ENCODE measurements at places on chromosomes 3 and 15.

DNA sequence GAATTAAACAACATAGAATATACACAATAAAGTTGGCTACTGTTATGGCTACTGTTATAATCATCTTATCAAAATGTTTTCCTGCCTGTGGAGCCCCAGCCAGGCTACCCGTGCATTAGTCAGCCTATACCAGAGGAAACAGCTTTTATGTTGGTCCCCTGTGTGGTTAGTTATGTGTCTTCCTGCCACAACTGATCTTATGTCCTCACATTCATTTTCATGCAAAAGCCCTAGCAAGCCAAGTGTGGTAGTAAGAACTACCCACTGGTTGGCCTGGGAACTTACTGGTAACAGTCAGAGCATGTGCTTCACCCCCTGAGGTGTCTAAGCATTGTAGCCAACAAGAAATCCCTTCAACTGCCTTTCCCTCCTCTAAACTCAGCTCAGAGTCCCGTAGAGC, 21.8 kb downstream of the MGLL start:
- no peak for DNase-seq
- H3K27me3 ChIP-seq: no peaks in the 10 kb centered on the region
- H3K27ac ChIP-seq: no peak overlapping the region
- H3K4me1 ChIP-seq: peaks cover 65% of the 10 kb centered on the region
- H3K36me3 ChIP-seq: no peaks in the 10 kb centered on the region
- no peak overlapping the region for H3K4me3 ChIP-seq

DNA sequence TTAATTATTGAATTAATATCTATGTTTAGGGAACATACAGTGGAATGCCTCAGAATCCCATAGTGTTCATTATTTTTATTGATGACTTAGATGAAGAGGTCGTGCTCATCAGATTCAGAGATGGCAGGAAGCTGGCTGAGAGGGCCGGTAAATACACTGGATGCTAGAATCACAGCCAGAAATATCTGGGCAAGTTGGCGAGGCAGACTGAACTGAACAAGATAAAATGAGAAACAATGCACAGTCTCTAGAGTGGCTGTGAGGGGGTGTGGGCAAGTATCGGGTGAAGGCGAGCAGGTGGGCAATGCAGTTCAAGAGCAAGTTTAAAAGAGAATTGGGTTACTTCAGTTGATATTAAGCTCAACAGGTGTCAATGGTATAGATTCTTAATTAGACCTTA, 5.9 kb downstream of the DGKG start:
- peaks cover 10% of the 10 kb centered on the region for H3K27me3 ChIP-seq
- DNase-seq: no peak
- no peak overlapping the region for H3K4me3 ChIP-seq
- no peaks in the 10 kb centered on the region for H3K4me1 ChIP-seq
- no peaks in the 10 kb centered on the region for H3K36me3 ChIP-seq

GRCh38 chr3:127747751-127748521, 74.4 kb downstream of the MGLL start:
- H3K4me3 ChIP-seq: no peak overlapping the region
- peaks cover 49% of the 10 kb centered on the region for H3K4me1 ChIP-seq
- DNase-seq: no peak
- no peak overlapping the region for H3K27ac ChIP-seq
- H3K27me3 ChIP-seq: no peaks in the 10 kb centered on the region
- H3K36me3 ChIP-seq: no peaks in the 10 kb centered on the region

GRCh38 chr15:63981596-63982320, 64.5 kb downstream of the DAPK2 start:
- H3K4me3 ChIP-seq: no peak overlapping the region
- no peaks in the 10 kb centered on the region for H3K36me3 ChIP-seq
- no peak for DNase-seq
- H3K27ac ChIP-seq: no peak overlapping the region
- H3K4me1 ChIP-seq: no peaks in the 10 kb centered on the region

- no peak overlapping the region for H3K4me3 ChIP-seq
- DNase-seq: no peak
- H3K4me1 ChIP-seq: no peaks in the 10 kb centered on the region
- H3K27me3 ChIP-seq: no peaks in the 10 kb centered on the region
- H3K27ac ChIP-seq: no peak overlapping the region
These were observed 86.3 kb upstream of the RASGRP1 start for GRCh38 chr15:38650936-38651327.

DNA sequence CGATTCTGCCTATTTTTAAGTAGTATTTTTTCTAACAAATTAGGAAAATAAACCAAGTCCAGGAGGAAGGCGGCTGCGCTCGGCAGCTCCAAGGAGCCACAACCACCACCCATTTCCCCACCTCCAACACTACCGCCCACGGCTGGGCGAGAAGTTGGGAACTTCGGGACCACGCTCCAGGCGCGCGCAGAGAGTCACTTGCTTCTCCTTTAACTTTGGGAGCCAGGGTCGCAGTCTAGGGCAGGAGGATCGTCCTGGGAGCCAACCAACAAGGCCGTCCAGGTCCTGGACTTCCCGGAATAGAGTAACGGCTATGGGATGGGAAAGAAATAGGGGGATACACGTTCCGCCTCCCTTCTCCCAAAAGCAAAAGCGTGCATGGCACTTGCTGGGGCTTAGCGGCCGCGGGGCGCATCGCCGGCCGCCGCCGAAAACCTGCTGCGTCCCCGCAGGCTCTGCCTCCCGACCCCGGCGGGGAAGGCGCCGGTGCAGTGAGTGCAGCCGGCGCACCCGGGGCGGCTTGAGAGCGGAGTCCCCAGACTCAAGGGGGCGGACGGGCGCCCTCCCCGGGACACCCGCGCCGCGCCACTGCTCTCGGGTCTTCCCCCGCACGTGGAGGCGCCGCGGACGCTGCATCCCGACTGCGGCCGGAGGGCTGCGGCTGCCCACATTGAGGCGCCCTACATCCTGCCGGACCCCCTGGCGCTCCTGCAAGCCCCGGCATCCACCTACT, 699 bp downstream of the MEGF11 start:
- DNase-seq: peak; percentile 12
- peaks cover 20% of the 10 kb centered on the region for H3K4me1 ChIP-seq
- peaks cover 3% of the 10 kb centered on the region for H3K27me3 ChIP-seq
- H3K4me3 ChIP-seq: peak overlapping the region; percentile 78
- H3K36me3 ChIP-seq: no peaks in the 10 kb centered on the region

DNA sequence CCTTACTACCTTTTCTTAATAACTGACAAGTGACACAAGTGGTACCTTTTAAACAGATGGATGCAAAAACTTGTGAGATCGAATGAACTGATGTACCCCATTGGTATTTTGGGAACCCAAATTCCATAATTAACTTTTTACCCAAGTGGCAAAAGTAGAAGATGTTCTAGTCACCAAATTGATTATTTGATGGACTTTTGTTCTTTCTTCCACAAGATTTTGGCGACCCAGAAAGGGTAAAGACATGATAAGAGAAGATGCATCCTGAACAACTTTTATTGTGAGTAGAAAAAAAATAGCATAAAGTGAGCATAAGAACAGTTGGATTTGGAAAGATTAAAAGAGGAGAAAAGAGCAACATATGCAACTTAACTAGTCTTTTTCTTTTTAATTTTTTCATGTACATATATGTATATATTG, 159.5 kb downstream of the TIGIT start:
- H3K27ac ChIP-seq: no peak overlapping the region
- peaks cover 12% of the 10 kb centered on the region for H3K4me1 ChIP-seq
- no peak for DNase-seq
- H3K4me3 ChIP-seq: no peak overlapping the region
- no peaks in the 10 kb centered on the region for H3K36me3 ChIP-seq

DNA sequence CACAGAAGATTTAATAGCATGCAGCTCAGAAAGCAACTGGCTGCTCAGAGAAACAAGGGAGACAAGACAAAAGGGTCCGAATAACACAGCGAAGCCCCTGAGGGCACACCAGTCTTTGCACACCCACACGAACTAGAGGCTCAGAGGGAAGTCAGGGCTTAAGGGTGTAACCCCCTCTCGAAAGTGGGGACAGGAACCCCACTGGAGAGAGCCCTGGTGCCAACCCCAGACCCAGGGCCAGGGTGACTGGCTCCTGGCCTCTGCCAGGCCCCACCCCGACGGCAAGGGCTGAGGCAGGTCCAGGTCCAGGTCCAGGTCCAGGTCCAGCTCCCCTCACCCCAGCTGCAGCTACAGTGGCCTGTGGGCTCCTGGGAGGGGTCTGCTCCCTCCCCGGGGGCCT, 10.5 kb upstream of the PRR23E start:
- no peak overlapping the region for H3K27ac ChIP-seq
- no peak overlapping the region for H3K4me3 ChIP-seq
- no peaks in the 10 kb centered on the region for H3K27me3 ChIP-seq

DNA sequence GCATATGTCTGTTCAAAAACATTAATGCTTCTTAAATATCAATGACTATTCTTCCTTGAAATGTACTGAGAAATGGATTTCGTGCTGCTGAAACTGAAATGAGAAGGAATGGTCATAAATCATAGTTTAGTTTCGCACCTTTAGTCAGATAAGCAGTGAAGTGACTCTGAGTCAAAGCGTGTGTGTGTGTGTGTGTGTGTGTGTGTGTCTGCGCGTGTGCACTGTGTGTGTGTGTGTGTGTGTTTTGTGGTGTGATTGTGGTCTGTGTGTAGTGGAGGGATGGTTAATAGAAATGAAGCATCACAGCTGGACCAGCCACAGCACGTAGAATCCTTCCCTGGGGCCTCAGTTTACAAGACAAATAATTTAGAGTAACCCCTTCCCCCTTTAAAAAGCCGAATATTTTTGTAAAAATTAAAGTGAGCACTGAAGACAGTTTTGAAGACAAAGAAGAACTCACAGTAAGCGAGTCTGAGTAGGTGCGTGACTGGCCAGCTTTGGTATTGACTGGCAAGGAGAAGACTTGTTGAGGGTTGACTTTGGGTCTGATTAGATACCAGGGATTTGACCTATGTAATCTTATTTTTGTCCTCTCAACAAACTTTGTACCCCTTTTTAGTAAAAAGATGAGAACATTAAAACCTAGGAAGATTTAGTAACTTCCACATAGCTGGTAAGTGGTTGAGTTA, 202.0 kb upstream of the IL12A start:
- no peak for DNase-seq
- H3K4me3 ChIP-seq: no peak overlapping the region
- H3K36me3 ChIP-seq: no peaks in the 10 kb centered on the region

GRCh38 chr3:177190756-177191681, 6.3 kb downstream of the TBL1XR1 start:
- no peak overlapping the region for H3K27ac ChIP-seq
- H3K36me3 ChIP-seq: no peaks in the 10 kb centered on the region
- H3K4me1 ChIP-seq: peaks cover 9% of the 10 kb centered on the region
- no peak overlapping the region for H3K4me3 ChIP-seq
- DNase-seq: no peak

- no peak overlapping the region for H3K4me3 ChIP-seq
- no peak overlapping the region for H3K27ac ChIP-seq
- no peaks in the 10 kb centered on the region for H3K36me3 ChIP-seq
- peak; percentile 49 for DNase-seq
- H3K27me3 ChIP-seq: peaks cover 6% of the 10 kb centered on the region
- peaks cover 9% of the 10 kb centered on the region for H3K4me1 ChIP-seq
These were observed 16.9 kb downstream of the MRPL46 start for GRCh38 chr15:88450125-88450798.

- 0 out of 2 replicates have a peak, but pooled peaks cover 5% of the 10 kb centered on the region for H3K4me1 ChIP-seq
- no peak overlapping the region for H3K27ac ChIP-seq
- no peak for DNase-seq
- H3K4me3 ChIP-seq: no peak overlapping the region
- peaks cover 89% of the 10 kb centered on the region for H3K27me3 ChIP-seq
- H3K36me3 ChIP-seq: no peaks in the 10 kb centered on the region
These were observed 3.5 kb upstream of the COL8A1 start for GRCh38 chr3:99634881-99635280.

DNA sequence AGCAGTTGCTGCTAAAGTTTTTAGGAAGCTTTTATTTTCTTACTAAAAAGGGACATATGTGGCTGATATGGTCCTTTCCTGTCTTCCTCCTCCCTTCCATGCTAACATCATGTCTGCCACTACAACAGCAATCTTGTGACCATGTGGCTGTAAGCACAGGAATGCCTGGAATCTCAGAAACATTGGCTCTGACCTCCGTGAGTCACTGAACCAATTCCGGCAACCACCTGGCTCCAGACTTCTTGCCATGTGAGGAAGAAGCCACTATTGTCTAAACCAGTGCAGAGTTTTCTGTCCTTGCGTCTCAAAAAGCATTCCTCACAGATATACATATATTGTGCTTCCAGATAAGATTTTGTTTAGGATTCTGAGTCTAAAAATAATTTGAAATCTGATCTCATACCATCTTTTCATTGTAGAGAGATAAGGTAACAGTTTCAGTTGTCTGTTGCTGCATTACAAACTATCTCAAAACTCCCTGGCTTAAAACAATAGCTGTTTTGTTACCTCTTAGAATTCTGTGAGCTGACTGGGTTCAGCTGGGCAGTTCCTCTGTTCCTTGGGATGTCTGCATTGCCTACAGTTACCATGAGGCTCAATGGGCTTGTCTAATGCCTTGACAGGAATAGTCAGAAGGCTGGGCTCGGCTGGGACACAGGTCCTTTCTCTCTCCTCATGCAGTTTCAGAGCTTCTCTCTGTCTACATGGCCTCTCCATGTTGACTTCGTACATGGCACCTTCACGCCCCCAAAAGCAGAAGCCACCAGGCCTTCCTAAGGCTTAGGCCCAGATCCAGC, 77.3 kb upstream of the MAGI1 start:
- peak; percentile 64 for DNase-seq
- no peaks in the 10 kb centered on the region for H3K36me3 ChIP-seq
- H3K4me1 ChIP-seq: peaks cover 13% of the 10 kb centered on the region
- H3K4me3 ChIP-seq: no peak overlapping the region

GRCh38 chr3:48695393-48695753, 9.7 kb upstream of the NCKIPSD start:
- no peaks in the 10 kb centered on the region for H3K27me3 ChIP-seq
- H3K36me3 ChIP-seq: peaks cover 53% of the 10 kb centered on the region
- no peak for DNase-seq
- no peak overlapping the region for H3K4me3 ChIP-seq
- H3K4me1 ChIP-seq: peaks cover 38% of the 10 kb centered on the region

DNA sequence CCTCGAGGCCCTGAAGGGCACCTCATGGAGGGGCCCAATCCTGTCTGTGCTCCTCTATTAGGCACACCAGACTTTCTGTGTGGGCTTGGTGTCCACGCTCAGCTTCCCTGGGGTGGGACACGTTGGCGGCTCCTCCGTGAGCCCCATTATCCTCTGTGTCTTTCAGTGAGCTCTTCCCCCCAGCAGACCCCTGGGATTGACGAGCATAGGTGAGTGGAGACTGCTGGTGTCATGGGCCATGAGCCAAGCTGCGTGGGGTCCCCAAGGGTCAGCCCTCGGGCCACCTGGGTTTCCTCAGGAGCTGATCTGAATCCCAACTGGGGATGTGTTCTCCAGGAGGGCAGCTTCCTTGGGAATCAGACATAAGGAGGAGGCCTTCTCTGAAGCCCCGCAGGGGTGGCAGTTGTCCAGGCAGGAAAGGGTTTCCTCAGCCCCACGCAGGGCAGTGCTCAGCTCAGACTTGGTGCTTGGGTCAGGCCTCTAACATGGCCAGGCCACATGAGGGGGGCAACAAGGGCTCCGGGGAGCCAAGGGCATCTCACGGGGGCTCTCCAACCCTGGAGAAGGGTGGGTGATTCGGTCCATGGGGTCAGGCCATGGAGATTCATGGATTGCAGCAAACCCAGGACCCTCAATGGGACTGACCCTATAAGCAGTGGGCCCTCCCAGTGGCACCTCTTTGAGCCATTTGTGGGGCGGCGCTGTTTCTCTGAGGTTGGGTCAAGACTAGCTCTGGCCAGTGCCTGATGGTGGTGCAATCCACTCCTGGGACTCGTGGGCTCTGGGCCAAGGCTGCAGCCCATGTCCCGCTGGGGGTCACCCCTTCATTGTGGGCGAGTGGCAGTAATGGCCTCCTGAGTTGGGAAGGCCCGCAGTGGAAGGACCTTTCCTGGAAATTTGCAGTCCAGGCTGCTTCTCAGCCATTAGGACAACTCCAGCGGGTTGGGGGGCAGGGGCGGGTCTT, 222.5 kb downstream of the SNRPN start:
- no peaks in the 10 kb centered on the region for H3K4me1 ChIP-seq
- DNase-seq: no peak
- no peaks in the 10 kb centered on the region for H3K36me3 ChIP-seq
- no peak overlapping the region for H3K27ac ChIP-seq
- no peaks in the 10 kb centered on the region for H3K27me3 ChIP-seq
- H3K4me3 ChIP-seq: no peak overlapping the region
